ENCODE measurements at places on chromosomes 6 and 20.

GRCh38 chr6:148794797-148795196, 48.0 kb downstream of the UST start:
- no peak for DNase-seq

DNA sequence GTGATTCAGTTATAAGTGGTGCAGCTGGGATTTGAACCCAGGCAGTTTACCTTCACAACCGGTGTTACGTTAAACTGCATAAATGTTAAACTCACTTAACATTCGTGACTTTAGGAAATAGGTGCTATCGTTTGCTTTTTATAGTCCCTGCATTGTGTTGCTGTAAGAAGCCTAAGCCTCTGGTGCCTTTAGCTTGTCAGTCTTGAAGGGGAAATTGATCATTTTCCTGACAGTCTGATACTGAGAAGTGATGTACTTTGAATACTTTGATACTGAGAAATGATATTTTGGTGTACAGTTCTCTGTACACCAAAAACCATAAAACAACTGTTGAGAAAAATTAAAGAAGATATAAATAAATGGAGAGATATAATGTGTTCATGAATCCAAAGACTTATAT, 52.5 kb upstream of the NEDD9 start:
- no peak for DNase-seq

GRCh38 chr6:162817196-162817595, 89.4 kb downstream of the PACRG start:
- DNase-seq = no peak

DNA sequence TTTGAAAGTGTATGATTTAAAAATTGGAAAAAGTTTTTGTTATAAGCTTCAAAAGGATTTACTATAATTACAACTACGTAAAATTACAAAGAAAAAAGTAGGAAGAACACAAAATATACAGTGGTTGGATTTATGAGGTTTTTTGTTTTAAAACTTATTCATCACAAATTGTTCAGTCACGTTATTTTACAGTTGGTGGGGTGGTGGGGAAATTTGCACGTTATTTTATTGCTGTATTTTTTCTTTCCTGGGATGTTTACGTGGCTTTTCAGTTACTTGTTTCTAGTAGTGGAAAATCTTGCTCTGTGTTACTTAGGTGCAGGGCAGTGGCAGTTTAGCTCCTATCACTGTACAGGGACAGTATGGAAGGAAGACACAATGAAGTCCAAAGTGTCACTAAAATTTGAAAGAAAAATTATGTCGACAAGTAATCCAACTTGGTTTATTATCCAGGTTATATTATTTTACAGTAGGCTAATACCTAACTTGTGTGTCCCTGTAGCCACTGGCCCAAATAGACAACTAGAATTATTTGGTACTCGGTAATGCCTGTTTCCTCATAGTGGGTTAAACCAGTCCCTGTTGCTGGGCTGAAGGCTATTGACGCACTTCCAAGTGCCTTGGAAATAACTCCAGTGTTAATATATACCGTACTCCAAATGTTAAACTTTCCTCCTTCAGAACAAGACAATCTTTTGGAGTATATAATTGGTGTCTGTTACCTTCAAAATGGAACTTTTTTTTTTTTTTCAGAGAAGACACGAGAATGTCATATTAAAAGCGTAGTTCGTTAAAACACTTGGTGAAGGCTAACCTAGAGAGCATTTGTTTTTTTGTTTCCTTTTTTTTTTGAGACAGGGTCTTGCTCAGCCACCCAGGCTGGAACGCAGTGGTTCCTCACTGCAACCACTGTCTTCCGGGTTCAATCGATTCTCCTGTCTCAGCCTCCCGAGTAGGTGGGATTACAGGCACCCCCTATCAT, 4.6 kb downstream of the JARID2 start:
- DNase-seq = no peak

GRCh38 chr20:48592107-48592940, 235.5 kb downstream of the PREX1 start:
- no peak for DNase-seq

- no peak for DNase-seq
Observed at GRCh38 chr6:14053811-14054210, 63.8 kb upstream of the CD83 start.

DNA sequence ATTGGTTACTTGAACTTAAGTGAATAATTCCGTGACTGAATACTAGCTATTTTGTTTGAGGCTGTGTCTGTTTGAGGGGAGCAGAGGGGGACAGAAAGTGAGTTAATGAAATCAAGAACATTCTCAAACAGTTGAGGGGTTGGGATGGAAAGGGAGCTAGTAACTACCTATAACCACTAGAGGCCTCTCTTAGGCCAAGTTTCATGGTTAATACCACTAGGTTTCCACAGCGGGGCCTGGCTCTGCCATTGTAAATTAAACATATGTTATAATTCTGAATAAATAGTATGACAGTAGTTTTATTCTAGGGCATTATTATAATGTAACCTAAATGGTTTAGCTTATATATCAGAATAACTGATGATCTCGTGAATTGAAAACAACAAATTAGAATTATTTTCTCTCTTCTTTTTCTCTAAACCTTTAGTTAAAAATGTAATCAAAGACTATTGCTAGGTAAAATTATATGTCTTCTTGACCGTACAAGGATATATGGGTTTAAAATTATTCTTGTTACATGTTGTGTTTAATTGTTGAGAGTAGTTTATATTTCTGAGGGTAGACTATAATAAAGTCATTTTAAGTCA, 108.1 kb downstream of the BCKDHB start:
- no peak for DNase-seq

DNA sequence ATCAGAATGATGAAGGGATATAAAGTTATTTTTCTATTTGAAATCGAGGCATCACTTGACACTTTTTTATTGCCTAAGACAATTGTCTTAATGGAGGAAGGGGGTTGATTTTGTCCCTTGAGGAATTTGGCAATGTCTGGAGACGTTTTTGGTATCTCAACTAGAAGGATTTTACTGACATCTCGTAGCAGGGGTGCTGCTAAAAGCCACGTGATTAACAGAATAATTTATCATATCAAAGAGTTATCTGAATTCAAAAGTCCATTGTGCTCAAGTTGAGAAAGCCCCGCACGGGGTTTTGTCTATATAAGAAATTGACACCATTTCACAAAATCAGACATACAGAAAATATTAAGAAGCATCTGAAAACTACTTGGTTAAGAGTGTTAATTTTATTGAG, 1.5 kb upstream of the TAAR6 start:
- no peak for DNase-seq

- no peak for DNase-seq
Observed at GRCh38 chr6:7463785-7464184, 74.2 kb downstream of the RIOK1 start.

- no peak for DNase-seq
Observed at GRCh38 chr6:111739257-111739696, 133.6 kb upstream of the TRAF3IP2 start.

DNA sequence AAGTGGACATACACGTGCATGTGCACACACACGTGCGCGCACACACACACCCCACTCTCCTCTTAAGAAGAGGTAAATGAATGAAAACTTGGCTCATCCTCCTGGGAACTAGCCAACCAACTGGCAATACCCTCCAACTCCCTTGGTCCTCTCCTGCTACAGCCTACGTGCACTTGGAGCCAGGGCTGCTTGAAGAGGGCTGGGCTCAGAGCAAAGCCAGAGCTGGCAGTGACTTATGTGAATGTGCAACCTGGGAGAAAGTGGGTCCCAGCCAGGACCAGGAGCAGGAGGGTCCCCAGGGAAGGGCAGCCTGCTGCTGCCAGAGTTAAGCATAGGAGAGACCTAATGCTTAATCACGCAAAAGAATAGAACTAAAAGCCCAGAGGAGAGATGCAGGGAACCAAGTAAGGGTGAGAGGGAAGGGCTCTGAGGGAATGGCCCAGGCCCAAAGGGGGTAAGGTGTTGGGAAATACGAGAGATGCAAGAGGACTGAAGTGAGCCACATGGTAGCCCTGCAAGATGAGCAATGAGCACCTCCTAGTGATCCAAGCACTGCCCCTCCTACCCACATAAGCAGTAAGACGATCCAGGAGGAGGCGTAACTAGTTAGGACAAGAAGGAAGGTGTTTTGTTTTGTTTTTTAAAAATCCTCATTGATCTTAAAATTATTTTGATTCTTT, 24.7 kb downstream of the TRAF3IP2 start:
- DNase-seq = no peak
